Subcutaneous preadipocyte (primary cell): ENCODE measurements at places on chromosomes 12 and 14. TPM values are rescaled to one million over a fixed set of nuclear protein-coding genes. Genes with fewer than 3 reads are reported as not detected.

HCAR1 gene
- 1.1 and 2.2 TPM in 2 replicates for total RNA-seq

PRIMA1 gene
- not detected in 2 replicates for total RNA-seq

CLEC14A gene
- 0.20 TPM in 1 of 2 replicates, not detected in the other for total RNA-seq

IL31 gene
- not detected in 2 replicates for total RNA-seq

SAMD15 gene
- 2.2 and 5.1 TPM in 2 replicates for total RNA-seq

SVOP gene
- not detected in 2 replicates for total RNA-seq

NXPH4 gene
- total RNA-seq, result 0.73 and 0.98 TPM in 2 replicates

SMCO2 gene
- 0.20 TPM in 1 of 2 replicates, not detected in the other for total RNA-seq
